ENCODE measurements at places on chromosomes 12 and 14.

DNA sequence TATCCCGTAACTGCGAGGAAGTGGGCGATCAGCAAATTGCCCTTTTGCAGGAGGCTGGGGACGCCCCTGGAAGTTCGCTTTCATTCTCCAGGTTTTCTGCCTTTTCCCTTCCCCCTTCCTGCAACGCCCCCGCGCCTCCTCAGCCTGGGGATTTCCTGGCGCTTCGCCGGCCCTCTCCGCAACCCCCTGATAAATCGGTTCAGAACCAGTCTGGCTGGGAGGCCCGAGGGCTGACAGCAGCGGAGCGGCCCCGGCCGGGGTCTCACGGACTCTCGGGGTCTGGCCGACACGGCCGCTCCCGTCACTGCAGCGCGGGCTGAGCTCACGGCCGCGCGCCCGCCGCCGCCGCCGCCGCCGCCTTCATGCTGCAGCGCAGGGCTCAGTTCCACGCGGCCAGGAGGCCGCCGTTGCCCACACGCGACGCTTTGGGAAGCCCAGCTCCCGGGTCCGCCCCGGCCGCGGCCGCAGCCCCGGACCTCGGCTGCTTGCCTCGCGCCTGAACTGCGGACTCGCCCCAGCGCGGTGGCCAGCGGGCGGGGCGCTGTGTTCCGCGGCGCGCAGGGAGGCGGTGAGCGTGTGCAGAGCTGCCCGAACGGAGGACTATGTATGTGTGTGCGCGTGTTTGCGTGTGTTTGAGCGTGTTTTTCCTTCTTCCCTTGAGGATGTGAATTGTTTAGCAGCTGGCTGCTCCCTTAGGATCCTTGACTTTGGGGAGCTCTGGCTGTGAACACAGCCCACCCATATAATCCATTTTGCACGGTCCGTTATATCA is at the start of gene LRFN5:
TSS of gene LRFN5 (plus strand) at position 345 of the 772 bp plus-strand sequence.
- DNase-seq = peak; percentile 55

DNA sequence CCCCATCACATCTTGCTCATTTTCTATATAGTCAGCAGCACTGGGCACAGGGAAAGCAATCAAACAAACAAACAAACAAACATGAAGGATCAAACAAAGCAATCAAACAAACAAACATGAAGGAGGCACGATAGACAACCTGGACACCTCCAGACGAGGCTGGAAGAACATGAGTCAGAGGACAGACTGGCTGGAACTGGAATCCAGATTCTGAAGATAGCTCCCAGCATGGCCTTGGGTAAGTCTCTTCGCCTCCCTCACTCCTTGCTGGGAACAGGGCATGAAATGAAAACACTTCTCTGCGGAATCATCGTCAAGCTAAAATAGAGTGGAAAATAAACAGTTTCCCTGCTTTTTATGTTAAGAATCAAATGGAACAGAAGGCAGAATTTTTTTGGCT is 984.8 kb downstream of the VRK1 start:
- no peak for DNase-seq

GRCh38 chr12:89225808-89226411 is 126.4 kb downstream of the DUSP6 start:
- peak; percentile 83 for DNase-seq

DNA sequence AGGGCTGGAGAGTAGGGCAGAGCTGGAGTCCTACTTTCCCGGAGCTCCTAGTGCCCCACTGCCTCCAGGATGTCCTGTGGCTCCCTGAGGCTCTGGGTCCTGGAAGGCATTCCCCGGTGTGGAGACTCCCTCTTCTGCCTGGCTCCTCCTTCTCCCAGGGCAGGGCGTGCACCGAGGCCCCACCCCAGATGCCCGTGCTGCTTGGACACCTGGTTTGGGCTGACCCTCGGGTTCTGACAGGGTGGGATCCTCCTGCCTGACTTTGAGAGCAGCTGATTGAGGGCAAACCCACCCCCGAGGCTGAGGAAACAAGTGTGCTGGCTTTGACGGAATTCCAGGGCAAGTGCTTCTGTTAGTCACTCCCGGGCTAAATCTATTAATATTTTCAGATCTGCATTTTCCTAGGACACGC is 15.4 kb downstream of the TEAD4 start:
- no peak for DNase-seq

DNA sequence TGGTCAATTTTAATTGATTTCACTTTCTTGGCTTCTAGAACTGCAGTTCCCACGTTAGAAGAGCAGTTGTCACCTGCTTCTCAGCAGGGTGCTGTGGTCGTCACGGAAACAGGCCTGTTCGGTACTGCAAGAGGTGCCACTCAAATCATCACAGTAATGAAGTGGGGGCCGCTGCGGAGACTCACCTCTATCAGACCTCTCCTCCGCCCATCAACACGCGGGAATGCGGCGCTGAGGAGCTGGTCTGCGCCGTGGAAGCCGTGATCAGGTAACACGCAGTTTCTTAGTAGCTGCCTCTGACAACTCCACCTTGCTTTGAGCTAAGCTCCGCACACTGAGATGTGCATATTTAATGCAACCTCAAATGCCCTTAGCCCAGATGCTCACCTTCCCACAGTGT is 107.2 kb downstream of the UNC79 start:
- no peak for DNase-seq

- DNase-seq = no peak
Measured at GRCh38 chr12:113591480-113591974, 119.9 kb upstream of the LHX5 start.

DNA sequence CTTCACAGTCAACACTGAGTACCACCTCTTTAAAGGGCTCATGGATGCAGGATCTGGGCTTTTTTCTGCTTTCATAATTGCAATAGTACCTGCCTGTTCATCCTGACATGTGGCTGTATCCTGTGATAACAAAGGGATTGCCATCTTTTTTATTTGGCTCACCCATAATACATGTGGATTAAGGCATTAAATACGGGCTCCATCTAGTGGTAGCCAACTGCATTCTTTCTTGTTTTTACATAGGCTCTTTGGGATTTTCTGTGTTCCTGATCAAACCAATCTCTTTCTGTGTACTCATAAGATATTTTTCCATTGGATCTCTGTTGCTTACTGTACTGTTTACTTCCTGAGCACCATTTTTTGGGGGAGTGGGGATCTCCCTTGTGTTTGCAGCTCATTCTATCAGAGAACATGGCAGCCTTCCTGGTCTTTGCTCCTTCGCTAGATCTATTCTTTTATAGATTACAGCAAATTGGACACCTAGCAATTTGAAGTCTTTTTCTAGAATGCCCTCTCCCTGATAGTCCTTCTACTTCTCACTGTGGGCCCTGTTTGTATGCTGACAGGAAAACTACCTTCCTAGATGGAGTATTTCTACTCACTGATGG is 723.4 kb upstream of the MDGA2 start:
- no peak for DNase-seq

- no peak for DNase-seq
Measured at GRCh38 chr14:51432302-51432948, 192.4 kb downstream of the TMX1 start.

GRCh38 chr12:116471544-116471943 is 87.6 kb upstream of the MAP1LC3B2 start:
- no peak for DNase-seq

Data from fibroblast of gingiva (primary cell).